Central memory CD4-positive, alpha-beta T cell (primary cell): ENCODE measurements at places on chromosomes 16 and 17.

GRCh38 chr16:27486760-27487159 lies 63.0 kb downstream of the GTF3C1 start:
- no peak for DNase-seq

DNA sequence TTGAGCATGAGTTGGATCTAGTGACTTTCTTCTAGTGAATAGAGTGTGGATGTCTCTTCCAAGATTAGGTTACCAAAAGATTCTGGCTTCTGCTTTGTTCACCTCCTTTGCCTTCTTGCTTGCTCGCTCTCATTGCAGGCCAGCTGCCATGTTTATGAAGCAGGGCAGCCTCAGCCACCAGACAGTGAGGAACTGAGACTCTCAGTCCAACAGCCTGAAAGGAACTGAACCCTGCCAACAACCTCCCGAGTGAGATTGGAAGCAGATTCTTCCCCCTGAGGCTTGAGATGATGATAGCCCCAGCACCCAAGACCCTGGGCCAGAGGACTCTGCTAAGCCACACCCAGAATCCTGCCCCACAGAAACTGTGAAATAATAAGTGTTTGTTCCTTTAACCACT lies 48.4 kb downstream of the NOG start:
- no peak for DNase-seq

DNA sequence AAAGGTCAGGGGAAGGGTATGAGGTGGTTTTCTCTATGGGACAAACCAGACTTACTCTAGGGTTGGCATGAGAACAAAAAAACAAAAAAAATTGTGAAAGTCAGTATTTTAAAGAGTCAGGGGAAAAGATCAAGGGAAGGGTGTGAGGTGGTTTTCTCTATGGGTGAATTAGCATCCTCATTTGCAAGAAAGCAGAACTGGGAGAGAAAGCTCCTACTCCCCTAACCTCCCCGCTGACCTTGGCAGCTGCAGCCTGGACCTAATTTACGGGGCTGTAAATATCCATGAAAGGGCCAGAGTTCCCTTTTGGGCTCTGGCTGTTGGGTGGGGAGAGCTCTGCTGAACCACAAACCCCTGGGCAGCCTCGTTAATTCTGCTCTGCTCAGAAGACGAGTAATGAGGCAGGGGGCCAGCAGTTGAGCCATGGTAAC lies 10.6 kb downstream of the RHBDL3 start:
- no peak for DNase-seq

- DNase-seq: no peak
Observed at GRCh38 chr17:44955674-44956425, 8.3 kb upstream of the KIF18B start.

- DNase-seq: no peak
Observed at GRCh38 chr16:4780235-4780634, 7.9 kb downstream of the SEPTIN12 start.

DNA sequence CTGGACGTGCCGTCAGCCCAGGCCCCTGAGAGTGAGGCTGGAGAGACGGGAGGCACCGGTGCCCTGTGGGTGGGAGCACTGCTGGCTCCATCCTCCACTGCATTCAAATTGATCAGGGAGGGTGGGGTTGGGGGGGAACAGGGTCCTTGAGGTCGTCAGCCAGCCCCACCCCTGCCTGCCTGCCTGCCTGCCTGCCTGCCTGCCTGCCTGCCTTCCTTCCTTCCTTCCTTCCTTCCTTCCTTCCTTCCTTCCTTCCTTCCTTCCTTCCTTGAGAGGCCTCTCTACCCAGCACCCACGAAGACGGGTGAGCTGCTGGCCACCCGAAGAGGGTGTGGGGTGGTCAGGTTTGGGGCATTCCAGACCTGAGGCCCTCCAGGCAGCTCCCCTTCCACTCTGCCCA lies 16.0 kb downstream of the BAHCC1 start:
- DNase-seq: no peak

DNA sequence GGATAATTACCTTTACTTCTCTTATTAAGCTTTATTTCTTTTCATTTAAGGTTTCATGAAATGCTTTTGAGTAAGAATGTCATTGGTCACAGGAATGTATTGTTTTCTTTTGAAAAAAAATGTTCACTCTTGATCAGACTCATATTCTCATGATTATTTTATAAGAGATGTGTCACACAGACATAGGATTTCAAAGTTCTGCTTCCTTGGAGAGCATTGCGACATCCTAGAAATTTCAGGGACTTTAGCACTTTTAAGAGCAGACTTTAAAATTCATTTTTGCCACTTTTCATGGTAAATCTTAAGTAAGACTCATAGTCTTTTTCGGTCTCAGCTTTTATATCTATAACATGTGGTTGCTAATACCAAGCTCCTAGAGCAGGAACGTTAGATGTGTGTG lies 314.7 kb downstream of the CDH8 start:
- no peak for DNase-seq

DNA sequence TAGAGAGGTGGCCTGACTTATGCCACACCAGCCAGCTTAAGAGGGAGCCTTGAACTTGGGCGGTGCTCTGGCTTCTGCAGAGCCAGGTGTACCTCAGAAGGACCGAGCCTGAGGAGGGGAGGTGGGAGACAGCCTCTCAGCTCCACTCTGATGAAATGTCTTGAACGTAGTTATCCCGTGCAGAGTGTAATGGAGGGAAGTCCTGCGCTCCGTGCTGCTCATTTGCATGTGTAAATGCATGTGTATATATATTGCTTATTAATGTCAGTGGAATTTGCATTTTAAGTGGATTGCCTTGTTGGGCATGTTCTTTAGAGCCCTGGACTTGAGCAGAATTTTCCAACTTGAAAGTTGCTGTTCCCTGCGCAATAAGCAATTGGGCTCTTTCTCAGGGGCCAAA lies 264.9 kb upstream of the SDK2 start:
- DNase-seq: no peak

GRCh38 chr17:42132941-42133340 lies 10.3 kb downstream of the HSPB9 start:
- no peak for DNase-seq

- no peak for DNase-seq
Observed at GRCh38 chr17:38619451-38619795, 13.7 kb upstream of the SRCIN1 start.

DNA sequence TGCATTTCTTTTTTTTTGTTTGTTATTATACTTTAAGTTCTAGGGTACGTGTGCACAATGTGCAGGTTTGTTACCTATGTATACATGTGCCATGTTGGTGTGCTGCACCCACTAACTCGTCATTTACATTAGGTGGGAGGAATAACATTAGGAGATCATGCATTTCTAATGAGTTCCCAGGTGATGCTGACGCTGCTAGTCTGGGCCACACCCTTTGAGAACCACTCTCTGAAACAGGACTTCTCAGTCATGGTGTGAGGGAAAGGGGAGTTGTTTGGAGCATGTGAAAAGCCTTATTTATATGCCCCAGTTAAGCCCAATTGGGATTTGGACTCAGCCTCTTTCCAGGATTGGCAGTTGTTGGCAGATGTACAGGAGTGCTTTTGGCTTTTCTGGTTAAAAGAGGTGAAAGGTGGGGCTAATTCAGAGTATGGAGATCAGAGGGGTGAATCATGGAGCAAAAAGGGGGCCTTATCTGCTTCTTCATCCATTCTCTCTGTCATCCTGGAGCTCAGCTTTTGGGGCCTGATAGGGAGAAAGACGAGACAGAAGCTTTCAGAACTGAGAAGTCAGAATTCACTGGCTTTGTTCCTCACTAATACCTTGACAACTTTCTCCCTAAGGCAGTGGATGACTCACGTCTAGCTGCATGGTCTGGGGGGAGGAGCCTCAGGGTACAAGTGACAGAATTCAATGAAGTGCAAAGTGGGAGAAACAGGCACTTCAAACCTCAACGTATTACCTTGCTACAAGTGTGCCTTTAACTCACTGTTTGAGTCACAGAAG lies 180.0 kb upstream of the CACNG3 start:
- no peak for DNase-seq

DNA sequence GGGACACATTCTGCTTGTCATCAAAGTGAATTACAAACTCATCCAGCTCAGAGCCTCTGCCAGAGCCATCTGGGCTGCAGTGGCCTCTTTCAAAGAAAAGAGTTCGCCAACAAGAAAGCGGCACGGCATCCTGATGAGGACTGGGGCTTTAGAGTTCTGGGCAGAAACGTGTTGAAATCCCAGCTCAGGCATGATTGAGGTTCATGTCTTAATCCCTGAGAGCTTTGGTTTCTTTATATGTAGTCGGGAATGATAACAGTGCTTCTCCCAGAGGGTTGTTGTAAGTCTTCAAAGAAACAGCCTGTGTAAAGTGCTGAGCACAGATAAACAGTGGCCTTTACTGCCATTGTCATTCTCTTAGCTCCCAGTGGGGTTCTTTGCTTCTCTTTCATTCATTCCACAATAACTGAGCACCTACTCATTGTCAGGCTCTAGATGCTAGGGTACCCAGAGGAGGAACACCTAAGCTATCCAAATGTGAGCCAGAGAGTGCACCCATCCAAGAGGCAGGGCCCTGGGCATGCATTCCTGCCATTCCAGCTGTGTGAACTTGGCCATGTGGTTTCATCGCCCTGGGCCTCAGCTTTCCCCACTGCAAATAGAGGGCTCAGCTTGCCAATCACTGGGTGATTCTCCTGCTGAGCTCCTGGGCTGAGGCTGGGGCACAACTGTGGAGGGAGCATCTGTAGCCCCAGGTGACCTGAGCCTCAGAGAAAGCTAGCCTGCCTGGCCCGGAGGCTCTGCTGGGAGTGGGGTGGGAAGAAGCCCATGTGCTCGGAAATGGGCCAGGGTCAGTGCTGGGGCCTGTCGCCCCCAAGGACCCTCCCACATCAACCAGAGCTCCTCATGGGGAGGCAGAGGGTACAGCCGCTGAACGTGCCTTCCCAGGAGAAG lies 38.3 kb upstream of the CRHR1 start:
- DNase-seq: no peak

- no peak for DNase-seq
Observed at GRCh38 chr17:6786618-6787017, 10.6 kb downstream of the FBXO39 start.

DNA sequence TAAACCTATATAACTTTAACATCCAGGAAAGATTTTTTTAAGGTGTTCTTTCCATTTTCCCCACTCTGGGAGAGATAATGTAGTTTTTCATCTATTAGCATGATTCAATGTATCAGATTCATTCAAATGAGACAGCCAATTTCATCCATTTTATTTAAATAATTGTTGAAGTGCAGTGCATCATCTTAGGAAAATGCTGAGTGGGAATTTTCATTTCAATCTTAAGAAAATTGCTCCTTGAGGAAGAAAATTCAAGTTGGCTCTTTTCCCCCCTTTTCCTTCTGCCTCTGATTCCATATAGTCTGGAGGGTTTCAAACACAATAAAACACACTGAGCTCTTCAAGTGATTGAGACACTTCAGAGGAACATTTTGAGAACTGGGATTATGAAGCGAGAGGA lies 3.4 kb upstream of the KCNJ16 start:
- no peak for DNase-seq

- DNase-seq: no peak
Observed at GRCh38 chr17:67151717-67152116, 93.3 kb downstream of the HELZ start.

DNA sequence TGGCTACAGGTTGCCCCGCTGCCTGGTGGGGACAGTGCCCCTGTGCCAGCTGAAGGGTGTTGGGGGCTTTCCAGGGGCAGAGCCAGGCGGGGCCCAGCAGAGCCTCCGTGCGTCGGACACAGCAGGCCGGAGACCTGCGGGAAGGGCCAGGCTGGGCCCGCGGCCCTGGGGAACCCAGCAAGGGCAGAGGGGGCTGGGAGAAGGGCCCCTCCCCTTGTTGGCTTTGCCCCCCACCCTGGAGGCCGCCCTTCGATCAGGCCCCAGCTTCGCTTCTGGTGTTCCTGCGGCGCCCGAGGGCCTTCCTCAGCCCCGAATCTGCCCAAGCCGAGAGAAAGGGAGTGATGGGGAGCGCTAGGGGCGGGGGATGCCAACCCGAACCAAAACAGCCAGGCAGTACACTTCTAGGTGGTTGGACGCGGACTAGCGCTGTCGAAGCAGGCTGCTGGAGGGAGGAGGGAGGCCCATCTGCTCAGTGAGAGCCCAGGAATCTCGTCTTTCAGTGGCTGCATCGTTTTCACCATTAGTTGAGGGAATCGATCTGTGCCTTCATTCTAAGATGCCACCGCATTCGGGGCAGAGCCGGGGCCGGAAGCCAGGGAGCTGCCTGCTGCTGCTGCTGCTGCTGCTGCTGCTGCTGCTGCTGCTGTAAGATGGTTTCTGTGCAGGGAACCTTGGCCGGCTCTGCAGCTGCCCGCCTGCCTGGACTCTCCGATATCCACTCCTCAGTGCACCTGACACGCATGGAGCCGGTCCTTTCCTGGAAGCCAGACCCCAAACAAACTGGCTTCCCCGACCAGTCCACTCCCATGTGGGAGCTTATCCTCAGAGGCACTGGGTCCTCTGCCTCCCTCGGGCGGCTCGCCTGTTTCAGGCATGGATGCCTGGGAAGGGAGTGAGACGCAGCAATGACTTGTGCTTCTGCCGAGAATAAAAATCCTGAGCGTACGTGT lies 1.7 kb downstream of the JPH3 start:
- no peak for DNase-seq
